Adrenal gland (tissue), 19 donors: ENCODE measurements at places on chromosomes 1 and 21.

GRCh38 chr1:119594376-119594775 is 53.7 kb downstream of the ZNF697 start:
- DNase-seq, result no peak

DNA sequence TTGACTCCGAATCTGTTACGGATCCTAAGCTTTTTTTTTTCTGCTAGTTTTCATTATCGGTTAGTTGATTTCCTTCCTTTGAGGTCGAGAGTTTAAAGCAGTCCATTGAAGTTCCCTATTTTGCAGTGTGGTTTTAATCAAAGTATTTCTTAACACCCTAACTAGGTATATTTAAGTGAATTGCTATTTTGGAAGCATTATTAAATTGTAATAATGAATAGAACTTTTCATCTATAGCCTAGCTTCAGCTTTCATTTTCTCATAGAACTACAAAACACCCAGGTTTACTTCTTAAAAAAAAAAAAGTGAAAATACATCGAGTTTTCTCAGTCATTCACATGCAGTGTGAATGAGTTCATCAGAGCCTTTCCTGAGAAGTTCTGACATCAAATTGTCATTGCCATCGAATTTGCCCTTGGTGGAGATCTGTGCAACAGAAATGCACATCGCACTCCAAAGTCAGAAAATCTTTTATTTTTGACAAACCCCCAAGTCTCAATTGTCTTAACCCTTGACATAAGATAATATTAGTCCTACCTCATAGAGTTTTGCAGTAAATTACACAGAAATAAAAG is 1.1 kb upstream of the LBR start:
- no peak for DNase-seq

DNA sequence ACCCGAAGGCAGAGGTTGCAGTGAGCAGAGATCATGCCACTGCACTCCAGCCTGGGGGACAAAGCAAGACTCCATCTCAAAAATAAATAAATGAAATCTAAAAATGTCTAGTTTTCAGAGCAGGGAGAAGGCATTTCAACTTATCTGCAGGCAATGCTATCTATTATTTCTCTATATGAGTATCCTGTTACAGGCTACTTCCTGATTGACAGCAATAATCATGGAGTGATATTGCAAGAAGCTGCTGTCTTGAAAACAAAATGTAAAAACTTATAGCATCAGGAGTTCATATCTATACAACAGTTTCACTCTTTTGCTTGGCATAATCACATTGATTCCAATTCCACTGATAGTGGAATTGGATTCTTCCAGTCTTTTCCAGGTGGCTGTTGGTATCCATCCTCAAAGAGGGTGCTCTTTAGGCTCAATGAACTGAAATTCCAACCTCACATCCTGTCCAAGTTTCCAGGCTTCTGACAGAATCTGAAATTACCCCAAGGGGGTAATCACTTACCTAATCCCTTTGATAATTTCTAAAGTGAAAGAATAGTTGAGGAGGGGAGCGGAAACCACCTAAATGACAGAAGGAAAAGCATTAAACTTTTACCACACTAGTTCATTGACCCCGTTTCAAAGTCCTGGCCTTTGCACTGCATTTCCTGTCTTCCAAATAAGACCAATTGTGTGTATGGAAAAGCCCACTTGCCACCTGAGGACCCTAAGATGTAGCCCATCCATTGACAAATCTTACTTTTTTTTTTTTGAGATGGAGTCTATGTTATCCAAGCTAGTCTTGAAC is 107.6 kb downstream of the GLUL start:
- DNase-seq, result no peak

- no peak for DNase-seq
Observed at GRCh38 chr1:83520797-83521196, 478.1 kb downstream of the TTLL7 start.

DNA sequence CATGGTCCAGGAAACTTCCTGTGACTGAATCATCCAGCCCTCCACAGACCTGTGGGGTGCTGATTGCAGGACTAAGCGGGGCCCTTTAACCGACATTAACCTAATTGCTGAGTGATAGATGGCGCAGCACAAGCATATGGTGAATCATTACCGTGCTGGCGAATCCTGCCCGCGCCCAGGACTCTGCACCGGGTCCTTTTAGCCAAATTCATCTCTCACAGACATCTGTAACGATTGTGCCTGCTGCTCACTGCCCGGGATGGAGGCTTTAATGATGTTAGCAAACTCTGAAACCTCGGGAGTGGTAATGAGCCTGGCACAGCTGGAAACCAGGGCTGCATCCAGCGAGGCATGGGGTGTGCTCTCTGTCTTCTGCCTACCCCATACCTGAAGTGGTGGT is 147.3 kb upstream of the CD34 start:
- no peak for DNase-seq

DNA sequence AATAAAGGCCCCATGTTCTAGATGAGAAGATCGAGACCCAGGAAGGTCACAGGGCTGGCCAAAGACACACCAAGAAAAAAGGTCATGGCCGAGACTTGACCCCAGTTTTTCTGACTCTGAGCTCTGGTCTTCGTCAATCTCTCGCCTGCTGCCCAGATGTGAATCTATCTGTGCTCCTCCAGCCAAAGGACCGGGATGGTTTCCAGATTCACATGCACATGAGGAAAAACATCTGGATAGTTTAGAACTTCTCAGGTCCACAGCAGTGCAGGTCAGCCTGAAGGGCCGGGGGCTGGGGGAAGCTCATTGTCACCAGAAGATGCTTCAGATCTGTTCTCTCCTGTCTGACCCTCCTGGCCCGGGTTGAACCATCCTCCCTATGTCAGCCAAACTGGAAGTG is 49.0 kb downstream of the KCNN3 start:
- DNase-seq, result no peak

- no peak for DNase-seq
Observed at GRCh38 chr1:27596261-27596660, 7.7 kb downstream of the AHDC1 start.

DNA sequence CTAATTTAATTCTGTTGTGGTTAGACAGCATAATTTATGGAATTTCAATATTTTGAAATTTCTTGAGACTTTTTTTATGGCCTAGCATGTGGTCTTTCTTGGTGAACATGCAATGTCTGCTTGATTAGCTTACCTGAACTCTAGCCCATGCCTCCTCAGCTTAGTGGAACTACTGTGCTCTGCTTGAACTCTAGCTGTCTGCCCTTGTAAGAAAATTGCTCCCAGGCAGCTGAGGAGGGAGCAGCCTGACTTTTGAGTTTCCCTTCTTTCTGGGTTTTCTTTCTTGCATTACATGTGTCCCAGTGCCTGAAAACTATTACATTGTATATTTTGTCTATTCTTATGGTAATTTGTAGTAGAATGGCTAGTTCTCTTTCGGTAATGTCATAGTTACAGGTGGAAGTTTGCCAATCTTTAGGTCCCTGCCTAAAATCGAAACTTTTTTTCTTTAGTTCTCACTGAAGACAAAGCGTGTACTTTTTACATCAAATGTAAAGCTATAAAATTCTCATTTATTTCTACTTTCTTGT is 105.3 kb downstream of the MAST2 start:
- no peak for DNase-seq

GRCh38 chr1:22880174-22880601 is 92.5 kb downstream of the LACTBL1 start:
- no peak for DNase-seq

GRCh38 chr1:167465743-167466142 is 52.6 kb downstream of the CD247 start:
- no peak for DNase-seq

GRCh38 chr1:87560601-87561360 is 232.1 kb downstream of the LMO4 start:
- no peak for DNase-seq

DNA sequence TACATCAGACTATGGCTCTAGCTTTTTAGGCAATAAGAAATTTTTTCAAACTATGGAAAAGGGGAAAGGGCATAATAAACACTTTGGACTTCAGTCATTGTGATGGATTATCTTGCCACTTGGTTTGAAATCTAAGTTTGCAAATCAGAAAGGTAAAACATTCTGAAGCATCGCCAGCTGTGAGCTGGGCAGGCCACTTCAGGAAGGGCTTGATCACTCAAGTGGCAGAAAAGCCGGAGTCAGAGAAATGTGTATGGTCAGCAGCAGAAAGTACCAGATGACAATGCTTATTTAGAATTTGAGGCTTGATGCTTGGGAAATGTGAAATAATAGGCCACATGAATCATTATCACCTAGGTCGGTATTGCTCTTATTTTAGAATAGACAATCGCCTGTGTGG is 79.7 kb downstream of the ZNF648 start:
- DNase-seq, result no peak

- no peak for DNase-seq
Observed at GRCh38 chr1:53206735-53207379, 10.2 kb downstream of the CPT2 start.
